Effector memory CD4-positive, alpha-beta T cell (primary cell): ENCODE measurements at places on chromosomes 5 and 9.

GRCh38 chr9:69136779-69137178, 37.3 kb upstream of the TJP2 start:
- no peak for DNase-seq

DNA sequence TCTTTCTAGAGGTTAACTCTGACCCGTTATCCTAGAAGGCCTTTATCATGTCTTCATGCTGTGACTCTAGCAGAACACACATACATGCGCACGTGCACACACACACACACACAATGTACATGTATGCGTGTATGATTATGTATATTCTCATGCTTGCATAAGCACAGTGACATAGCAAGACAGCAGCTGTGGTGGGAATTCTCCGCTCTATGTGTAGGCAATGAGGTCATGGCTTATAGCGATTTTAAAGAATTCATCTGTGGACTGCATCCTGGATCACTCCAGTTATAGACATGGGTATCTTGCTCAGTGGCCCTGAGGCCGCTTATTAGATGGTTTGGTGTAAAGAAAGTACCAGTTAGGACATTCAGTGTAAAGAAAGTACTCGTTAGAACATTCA, 106.2 kb downstream of the FBXL7 start:
- DNase-seq = no peak

- no peak for DNase-seq
These were observed 1163.6 kb downstream of the CDH12 start for GRCh38 chr5:21689587-21689986.

DNA sequence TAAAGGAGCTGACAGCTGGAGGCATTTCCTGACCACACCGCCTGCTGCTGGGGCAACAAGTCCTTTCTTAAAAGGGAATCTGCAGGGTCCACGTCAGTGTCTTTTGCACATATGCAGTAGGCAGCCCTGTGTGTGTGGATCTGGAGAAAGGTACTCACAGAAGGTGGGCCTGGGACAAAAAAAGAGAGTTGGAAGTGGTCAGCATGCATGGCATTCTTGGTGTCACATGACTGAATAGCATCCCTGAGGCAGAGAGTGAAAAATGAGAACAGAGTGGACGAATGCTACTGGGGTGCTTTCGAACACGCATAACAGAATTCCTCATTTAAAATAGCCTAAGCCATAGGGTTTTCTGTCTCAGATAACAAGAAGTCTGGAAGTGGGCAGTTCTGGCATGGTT, 47.0 kb downstream of the DNAJC21 start:
- DNase-seq = no peak

GRCh38 chr9:86349271-86349670, 4.9 kb downstream of the TUT7 start:
- no peak for DNase-seq

DNA sequence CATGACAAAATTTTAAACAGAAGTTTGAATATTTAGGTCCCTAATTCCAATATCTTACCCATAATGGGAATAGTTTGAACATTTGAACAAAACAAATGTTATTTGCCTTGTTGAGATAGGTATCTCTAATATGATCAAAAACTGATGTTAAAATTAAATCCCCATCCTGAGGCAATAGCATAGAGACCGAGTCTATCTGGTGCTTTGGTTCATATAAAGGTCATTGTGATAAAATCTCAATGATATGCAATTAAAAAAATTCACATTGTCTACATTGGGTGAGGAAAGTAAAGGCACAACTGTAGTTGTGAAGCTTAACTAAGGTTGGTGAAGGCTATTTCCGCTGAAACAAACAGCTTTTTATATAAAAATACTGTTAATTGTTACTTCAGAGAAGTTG, 318.3 kb downstream of the CAAP1 start:
- DNase-seq = no peak

DNA sequence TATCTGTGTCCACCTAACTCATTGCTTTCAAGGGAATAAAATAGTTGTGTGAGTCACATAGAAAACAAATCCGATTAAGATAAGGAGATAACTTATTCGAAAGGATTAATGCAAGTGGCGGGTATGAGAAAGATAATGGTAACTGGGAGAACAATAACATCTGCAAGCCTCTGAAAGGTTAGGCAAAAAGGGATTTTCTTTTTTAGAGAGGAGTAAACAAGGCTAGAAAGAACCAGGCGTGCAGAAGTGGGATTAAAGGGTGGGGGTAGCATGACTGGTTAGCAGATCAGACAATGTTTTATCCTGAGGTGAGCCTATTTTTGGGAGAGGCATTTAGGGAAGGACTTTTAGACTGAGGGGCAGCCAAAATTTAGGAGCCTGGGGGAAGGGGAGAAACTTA, 34.7 kb upstream of the JMY start:
- DNase-seq = no peak

GRCh38 chr5:144201588-144201987, 30.9 kb downstream of the KCTD16 start:
- no peak for DNase-seq

GRCh38 chr5:95725071-95725820, 5.9 kb upstream of the RHOBTB3 start:
- DNase-seq = no peak

DNA sequence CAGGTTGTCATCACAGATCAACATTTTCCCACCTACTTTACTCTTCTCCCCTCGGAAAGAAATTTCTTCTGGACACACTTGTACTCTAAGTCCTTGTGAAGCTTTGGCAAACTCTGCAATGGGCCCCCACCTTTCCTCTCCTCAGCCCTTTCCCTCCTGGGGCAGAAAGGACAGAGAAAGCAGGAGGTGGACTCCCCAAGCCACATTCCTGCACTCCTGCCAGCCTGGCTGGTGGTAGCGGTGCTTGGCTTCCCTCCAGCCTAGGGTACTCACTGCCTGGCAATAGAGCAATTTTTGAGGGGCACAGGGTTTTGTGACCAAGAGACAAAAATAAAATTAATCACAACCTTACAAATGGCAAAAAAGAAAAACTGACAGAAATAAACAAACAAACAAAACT, 451.4 kb downstream of the ZSWIM6 start:
- no peak for DNase-seq
